ENCODE measurements at places on chromosomes 6 and 20.

- no peaks in the 10 kb centered on the region for H3K27me3 ChIP-seq
- no peaks in the 10 kb centered on the region for H3K4me1 ChIP-seq
- no peak overlapping the region for H3K27ac ChIP-seq
- no peak for DNase-seq
Observed at GRCh38 chr20:19275630-19276071, 63.2 kb downstream of the SLC24A3 start.

- no peaks in the 10 kb centered on the region for H3K36me3 ChIP-seq
- no peak for DNase-seq
- H3K27me3 ChIP-seq = no peaks in the 10 kb centered on the region
- H3K4me3 ChIP-seq = no peak overlapping the region
Observed at GRCh38 chr20:47029845-47030244, 135.2 kb downstream of the EYA2 start.

DNA sequence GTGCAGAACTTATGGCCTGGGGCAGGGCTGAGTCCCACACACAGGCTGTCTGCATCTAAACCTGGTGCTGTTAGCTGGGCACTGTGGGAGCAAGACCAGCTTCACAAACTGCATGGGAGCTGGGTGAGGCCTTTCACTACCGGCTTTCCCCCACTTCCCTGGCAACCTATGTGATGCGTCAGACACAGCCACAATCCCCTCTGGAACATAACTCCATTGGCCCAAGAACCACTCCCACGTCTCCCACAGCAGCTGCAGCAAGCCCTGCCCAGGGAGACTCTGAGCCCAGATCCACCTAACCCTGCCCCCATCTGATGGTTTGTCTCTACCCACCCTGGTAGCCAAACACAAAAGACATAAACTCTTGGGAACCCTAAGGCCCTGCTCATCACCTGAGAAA lies 9.3 kb downstream of the WDR27 start:
- no peaks in the 10 kb centered on the region for H3K27me3 ChIP-seq
- H3K36me3 ChIP-seq = peaks cover 4% of the 10 kb centered on the region
- H3K4me3 ChIP-seq = no peak overlapping the region
- no peaks in the 10 kb centered on the region for H3K4me1 ChIP-seq
- H3K27ac ChIP-seq = no peak overlapping the region

DNA sequence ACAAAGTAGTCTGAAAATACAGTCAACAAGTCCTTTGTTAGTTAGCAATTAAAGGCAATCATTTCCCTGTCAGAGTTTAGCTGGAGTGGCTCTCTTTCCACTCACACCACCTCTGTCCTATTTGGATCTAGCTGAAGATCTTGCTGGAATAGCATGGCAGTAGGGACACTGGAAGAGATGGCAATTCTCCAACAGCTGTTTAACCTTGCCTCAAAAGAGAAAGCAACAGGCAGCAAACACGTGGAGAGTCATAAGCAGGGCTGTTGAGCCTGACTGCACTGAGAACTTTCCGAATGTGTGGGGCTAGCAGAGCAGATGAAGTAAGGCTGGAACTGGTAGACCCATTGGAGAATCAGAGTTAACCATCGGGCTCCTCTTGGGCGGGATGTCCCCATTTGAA lies 38.0 kb upstream of the PRSS35 start:
- no peak overlapping the region for H3K4me3 ChIP-seq
- H3K4me1 ChIP-seq = no peaks in the 10 kb centered on the region
- no peaks in the 10 kb centered on the region for H3K27me3 ChIP-seq
- no peak overlapping the region for H3K27ac ChIP-seq
- no peak for DNase-seq
- H3K36me3 ChIP-seq = no peaks in the 10 kb centered on the region

- no peaks in the 10 kb centered on the region for H3K4me1 ChIP-seq
- H3K27ac ChIP-seq = no peak overlapping the region
- H3K4me3 ChIP-seq = no peak overlapping the region
- DNase-seq = no peak
- no peaks in the 10 kb centered on the region for H3K27me3 ChIP-seq
Observed at GRCh38 chr6:113221850-113222249, 635.3 kb upstream of the MARCKS start.

- no peaks in the 10 kb centered on the region for H3K4me1 ChIP-seq
- H3K27me3 ChIP-seq = peaks cover 10% of the 10 kb centered on the region
- no peak for DNase-seq
- H3K36me3 ChIP-seq = no peaks in the 10 kb centered on the region
- H3K4me3 ChIP-seq = no peak overlapping the region
- no peak overlapping the region for H3K27ac ChIP-seq
Observed at GRCh38 chr6:125471667-125472066, 169.9 kb upstream of the HDDC2 start.

DNA sequence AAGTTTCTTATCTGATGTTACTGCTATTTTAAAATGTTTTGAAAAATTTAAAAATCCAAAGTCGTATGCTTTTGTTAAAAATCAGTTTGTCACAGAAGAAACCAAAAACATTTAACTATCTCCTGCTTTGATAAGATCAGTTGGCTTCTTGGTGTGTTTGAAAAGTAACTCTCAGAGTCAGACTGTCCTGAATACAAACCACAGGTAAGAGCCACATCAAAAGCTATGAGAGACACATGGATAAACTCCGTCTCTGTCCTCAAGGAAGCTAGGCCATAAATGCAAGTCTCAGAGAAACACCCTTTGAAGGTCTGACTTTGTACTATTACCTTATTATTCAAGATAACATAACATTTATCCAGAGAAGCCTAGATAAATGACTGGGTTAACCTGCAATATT lies 7.7 kb downstream of the HBS1L start:
- H3K4me3 ChIP-seq = no peak overlapping the region
- no peak for DNase-seq
- H3K4me1 ChIP-seq = peaks cover 26% of the 10 kb centered on the region
- peaks cover 52% of the 10 kb centered on the region for H3K36me3 ChIP-seq

DNA sequence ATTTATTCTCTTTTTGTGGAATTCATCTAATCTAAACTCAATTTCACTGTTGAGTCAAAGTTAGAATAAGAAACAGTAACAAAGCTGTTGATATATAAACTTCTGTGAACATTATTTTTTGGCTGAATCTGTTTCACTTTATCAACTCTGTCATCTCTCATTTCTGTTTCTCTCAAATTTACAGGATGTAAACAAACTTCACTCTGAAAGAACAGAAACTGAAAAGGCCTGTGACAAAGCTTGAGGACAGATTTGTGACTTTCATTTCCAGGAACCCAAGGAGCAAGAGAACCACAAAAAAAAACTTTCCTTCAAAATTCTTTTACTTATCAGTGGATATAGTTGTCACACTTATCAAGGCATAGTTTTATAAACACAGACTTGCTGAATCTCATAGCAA lies 447.9 kb upstream of the OPRM1 start:
- no peaks in the 10 kb centered on the region for H3K27me3 ChIP-seq
- no peak overlapping the region for H3K27ac ChIP-seq
- H3K36me3 ChIP-seq = no peaks in the 10 kb centered on the region
- H3K4me1 ChIP-seq = no peaks in the 10 kb centered on the region

GRCh38 chr6:193773-194310 lies 98.4 kb upstream of the DUSP22 start:
- peaks cover 34% of the 10 kb centered on the region for H3K4me1 ChIP-seq
- H3K27ac ChIP-seq = no peak overlapping the region
- no peaks in the 10 kb centered on the region for H3K36me3 ChIP-seq
- DNase-seq = no peak
- no peaks in the 10 kb centered on the region for H3K27me3 ChIP-seq
- H3K4me3 ChIP-seq = peak overlapping the region; percentile 11

- H3K36me3 ChIP-seq = no peaks in the 10 kb centered on the region
- no peaks in the 10 kb centered on the region for H3K27me3 ChIP-seq
- no peaks in the 10 kb centered on the region for H3K4me1 ChIP-seq
- no peak overlapping the region for H3K4me3 ChIP-seq
- no peak for DNase-seq
- no peak overlapping the region for H3K27ac ChIP-seq
Observed at GRCh38 chr6:71403422-71404134, 115.0 kb downstream of the OGFRL1 start.

DNA sequence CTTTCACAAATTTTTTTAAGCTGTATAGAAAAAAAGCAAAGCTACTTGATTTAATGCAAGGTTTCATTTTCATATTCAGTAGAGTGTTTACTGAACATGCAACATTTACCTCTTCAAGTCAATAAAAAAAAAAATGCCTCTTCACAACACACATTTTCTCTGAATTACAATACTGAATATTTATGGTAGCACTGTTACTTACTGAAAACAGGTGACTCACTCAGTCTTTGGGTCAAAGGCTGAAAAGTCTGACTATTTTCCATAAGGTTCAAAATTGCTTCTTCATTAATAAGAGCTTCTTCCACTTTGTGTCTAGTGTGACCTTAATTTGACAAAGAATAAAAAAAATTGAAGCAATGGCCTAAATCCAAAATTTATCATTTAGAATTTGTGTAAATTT lies 101.9 kb downstream of the REV3L start:
- no peak overlapping the region for H3K4me3 ChIP-seq
- H3K27me3 ChIP-seq = no peaks in the 10 kb centered on the region
- no peak for DNase-seq

- no peaks in the 10 kb centered on the region for H3K27me3 ChIP-seq
- peaks cover 77% of the 10 kb centered on the region for H3K36me3 ChIP-seq
- no peak overlapping the region for H3K27ac ChIP-seq
Observed at GRCh38 chr20:38430679-38431325, 4.3 kb downstream of the SNHG17 start.

GRCh38 chr6:91358986-91359385 lies 772.1 kb upstream of the MAP3K7 start:
- H3K27ac ChIP-seq = no peak overlapping the region
- no peak overlapping the region for H3K4me3 ChIP-seq
- no peaks in the 10 kb centered on the region for H3K36me3 ChIP-seq
- DNase-seq = no peak

- H3K27me3 ChIP-seq = no peaks in the 10 kb centered on the region
- no peak overlapping the region for H3K27ac ChIP-seq
- H3K4me1 ChIP-seq = no peaks in the 10 kb centered on the region
- no peak overlapping the region for H3K4me3 ChIP-seq
Observed at GRCh38 chr20:59958626-59959025, 403 bp downstream of the CDH26 start.

DNA sequence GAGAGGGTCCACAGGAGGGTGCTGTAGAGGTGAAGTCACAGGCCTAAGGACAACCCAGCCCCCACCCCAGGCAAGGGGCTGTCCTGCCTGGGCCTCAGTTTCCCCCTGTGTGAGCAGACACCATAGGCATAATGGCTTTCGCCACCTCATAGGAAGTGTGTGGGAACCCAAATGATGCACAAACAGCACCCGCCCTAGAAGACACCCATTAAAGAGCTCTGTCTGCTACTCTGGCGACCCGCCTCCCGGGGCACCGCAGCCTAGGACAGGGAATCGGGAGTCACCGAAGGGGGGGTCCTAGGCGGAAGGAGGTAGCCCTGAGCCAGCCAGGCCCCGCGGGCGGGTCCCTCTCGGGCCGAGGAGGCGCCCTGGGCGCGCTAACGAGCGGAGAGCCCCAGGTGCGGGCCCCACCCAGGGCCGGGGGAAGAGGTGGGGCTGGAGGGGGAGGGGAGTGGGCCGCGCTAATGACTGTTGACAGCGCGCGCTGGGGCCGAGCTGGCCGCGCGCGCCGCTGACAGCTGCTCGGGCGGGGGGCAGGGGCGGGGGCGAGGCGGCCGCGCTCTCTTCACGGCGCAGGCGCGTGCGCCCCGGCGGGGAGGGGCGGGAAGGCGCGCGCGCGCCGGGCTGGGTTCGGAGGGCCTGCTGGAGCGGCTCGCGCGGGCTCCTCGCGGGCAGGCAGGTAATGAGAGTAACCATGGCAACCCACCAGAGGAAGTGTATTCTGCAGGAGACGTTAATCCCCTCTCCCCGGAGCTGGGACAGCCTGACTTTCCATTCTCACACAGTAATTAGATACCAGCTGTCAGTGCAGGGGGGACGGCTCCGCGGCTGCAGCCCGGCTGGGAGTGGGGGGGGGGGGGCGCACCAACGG lies 48.9 kb downstream of the NOL4L start:
- DNase-seq = peak; percentile 75
- peaks cover 92% of the 10 kb centered on the region for H3K4me1 ChIP-seq
- peak overlapping the region; percentile 84 for H3K27ac ChIP-seq
- no peaks in the 10 kb centered on the region for H3K36me3 ChIP-seq

GRCh38 chr20:59925899-59926298 lies 7.5 kb downstream of the SYCP2 start:
- H3K36me3 ChIP-seq = no peaks in the 10 kb centered on the region
- no peak overlapping the region for H3K4me3 ChIP-seq
- H3K27me3 ChIP-seq = no peaks in the 10 kb centered on the region
- H3K27ac ChIP-seq = no peak overlapping the region
- no peak for DNase-seq
- no peaks in the 10 kb centered on the region for H3K4me1 ChIP-seq

DNA sequence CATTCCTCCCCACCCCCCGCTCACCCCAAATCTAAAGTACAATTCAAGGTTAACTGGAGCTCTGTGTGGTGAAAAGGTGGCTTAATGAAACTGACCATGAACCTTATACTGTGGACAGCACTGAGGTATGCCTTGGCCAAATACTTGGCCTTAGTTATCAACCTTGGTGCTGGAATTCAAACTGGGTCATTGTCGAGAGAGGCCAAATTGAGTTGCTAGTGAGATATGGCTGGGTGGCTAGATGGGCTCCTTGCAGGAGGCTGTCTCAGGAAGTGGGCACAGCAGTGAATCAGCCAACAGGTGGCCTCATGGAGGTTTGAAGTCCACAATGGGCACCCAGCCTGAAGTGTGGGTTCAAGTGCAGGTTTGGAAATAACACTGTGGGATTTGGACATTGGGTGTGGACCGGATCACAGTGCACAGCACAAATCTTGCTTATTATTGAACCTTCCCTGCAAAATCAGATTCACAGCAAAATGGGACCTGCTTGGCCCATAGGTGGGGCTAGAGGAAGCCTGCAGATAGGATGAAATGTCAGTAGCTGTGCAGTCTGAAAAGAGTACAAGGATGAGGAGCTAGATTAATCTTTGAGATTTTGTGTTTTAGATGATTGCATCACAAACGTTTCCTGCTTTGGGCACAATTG lies 5.6 kb upstream of the BTBD3 start:
- no peak overlapping the region for H3K27ac ChIP-seq
- H3K4me1 ChIP-seq = no peaks in the 10 kb centered on the region
- H3K27me3 ChIP-seq = no peaks in the 10 kb centered on the region
- no peaks in the 10 kb centered on the region for H3K36me3 ChIP-seq
- no peak for DNase-seq

DNA sequence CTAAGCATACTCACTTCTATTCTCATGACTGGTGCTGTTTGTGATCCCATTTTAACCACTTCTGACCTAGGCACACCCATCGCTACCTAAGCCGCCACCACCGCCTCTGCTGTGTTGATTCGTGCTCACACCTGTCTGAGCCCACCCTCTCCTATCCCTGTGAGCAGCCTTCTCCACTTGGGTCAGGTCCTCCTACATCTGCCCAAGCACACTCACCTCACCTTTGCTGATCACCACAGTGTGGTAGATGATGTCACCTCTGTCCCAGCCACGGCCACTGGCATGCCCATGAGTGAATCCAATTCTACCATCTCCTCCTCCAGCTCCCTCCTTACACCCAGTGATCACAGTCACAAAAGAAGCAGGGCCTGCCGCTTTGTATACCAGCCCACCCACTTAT lies 20.8 kb downstream of the MUC22 start:
- no peaks in the 10 kb centered on the region for H3K4me1 ChIP-seq
- no peaks in the 10 kb centered on the region for H3K27me3 ChIP-seq
- H3K27ac ChIP-seq = no peak overlapping the region
- no peak for DNase-seq
